Stimulated activated naive CD8-positive, alpha-beta T cell treated with anti-CD3 and anti-CD28 coated beads, Interleukin-15, Interleukin-2, amounts not matched to agents 100 U/mL and 50 U/mL, for 24 hours (primary cell): ENCODE measurements at places on chromosomes 1 and 21.

DNA sequence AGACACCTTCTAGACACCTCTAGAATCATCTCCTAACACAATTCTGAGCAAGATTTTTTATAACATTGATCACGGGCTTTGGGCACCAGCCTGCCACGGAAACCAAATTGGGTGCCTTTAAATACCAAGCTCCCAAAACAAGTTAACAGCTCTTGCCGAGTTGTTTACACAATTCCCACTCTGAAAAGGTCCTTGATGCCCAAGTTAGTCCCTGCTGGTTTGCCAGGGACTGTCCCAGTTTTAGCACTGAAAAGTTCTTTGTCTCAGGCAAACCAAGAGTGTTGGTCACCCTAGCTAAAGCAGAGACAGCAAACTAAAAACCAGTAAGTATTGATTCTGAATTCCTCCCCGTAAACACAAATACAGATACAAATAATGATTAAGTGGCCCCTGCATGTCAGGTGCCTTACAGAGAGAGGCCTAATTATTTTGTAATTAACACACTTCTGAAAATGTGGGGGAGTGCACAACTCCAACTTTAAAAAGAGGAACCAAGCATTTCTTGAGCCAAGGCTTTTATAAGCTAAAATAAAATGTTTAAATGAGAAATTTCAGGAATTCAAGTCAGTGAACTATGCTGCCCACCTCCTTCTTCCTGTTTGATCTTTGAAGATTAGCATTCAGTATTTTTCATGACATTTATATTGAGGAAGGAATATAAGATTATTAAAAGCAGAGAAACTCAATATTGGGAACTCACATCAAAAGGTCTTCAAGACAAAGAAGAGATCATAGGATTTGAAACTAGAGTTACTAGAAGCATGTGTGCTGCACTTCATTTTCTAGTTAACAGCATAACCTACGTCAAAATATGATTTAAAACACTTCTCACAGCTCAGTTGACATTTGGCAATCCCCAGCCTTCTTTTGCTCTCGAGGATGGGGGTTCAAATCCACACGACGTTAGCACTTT lies 9.0 kb upstream of the UBE2U start:
- no peak for DNase-seq

GRCh38 chr1:186653312-186653711 lies 26.9 kb downstream of the PTGS2 start:
- DNase-seq: no peak

GRCh38 chr1:207863893-207864535 lies 46.9 kb downstream of the CD34 start:
- peak; percentile 49 for DNase-seq

GRCh38 chr21:34034369-34035014 lies 38.9 kb upstream of the MRPS6 start:
- no peak for DNase-seq

DNA sequence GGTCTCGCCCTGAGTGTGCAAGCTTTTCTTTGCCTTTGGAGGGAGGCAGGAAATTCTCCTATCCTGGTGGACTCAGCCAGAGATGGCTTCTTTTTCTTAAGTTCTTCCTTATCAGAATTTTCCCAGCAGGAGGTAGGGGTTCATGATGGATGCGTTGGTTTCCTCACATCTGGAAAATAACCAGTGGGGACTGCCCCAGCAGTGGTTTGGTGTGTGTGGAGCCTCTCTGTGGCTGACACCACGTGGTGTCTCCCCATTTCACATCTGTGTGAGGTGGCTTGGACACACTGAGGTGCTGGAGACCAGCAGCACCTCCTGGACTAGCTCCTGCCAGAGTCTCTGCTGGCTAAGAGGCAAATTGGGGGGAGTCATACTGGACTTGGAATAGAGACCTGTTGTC lies 32.6 kb downstream of the B3GALT5 start:
- DNase-seq: no peak

DNA sequence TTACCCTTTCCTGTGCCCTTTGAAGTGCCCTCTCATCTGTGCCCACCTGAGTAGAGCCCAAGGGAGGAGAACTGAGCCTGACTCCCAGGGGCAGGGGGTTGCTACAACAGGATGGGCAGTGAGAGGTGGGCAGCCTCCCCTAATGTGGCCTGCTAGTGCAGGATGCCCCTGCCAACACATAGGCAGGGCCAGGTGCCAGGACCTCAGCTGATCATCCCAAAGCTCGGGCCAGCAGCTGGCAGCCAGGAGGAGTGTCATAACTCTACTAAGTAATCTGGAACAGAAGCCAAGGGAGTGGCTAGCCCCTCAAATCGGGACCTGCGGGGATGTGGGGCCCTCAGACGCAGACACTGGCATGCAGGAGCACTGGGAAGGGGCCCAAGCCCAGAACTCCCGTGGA lies 208.8 kb upstream of the RAB4A start:
- no peak for DNase-seq

DNA sequence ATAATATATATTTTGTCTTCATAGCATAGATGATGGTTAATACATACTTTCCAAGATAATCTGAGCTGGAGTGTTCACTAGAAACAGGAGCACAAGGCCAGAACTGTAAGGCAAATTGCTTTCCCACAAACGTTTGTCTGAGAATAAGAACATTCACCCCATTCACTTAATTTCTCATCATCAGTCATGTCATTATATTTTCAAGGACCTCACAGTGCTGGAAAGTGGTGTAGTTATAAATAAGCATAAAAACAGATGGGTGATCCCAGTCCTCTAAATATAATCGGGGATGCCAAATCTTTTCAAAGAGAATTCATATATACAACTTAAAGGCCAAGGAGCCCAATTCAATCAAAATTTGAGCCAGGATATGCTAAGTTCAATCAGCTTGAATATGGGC lies 8.4 kb downstream of the PRRX1 start:
- DNase-seq: no peak

GRCh38 chr1:54315099-54315498 lies 91.1 kb downstream of the SSBP3 start:
- no peak for DNase-seq

GRCh38 chr1:118988186-118989005 lies at the start of gene TBX15:
Gene TBX15, minus strand, starts transcription at chr1:118988343. Its CDS starts 548 bp downstream, at chr1:118987795.
- DNase-seq: no peak

DNA sequence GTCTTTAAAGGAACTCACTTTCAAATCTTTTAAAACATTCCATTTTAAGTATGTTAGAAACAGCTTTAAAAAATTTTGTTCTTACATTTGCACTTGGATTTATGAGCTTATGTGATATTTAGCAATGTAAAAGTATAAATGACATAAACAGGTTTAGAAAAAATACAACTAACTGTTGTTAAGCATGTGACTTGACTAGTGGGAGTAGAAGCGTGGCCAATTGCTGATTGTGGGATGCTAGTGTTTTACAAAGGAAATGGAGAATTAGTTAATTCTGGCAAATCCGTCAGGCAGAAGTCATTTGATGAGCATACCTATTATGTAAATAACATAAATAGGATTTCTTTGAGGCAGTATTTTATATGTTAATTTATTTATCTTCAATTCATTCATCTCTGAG lies 175.8 kb downstream of the ADGRL2 start:
- DNase-seq: no peak

DNA sequence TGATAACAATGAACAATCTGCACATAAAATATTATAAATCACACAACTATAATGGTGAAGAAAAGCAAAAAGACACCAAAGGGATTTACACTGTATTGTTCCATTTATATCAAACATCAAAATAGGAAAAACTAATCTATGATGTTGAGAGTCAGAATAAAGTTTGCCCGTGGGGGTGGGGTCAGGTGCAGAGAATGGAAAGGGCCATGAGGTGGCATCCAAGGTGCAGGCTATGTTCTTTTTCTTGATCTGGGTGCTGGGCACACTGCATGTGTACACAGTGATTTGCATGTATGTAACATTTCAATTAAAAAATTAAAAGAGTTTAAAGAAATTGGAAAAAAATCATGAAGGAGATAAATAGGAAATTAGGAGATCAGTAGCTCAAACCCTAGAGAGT lies 127.3 kb downstream of the DSCAM start:
- no peak for DNase-seq

DNA sequence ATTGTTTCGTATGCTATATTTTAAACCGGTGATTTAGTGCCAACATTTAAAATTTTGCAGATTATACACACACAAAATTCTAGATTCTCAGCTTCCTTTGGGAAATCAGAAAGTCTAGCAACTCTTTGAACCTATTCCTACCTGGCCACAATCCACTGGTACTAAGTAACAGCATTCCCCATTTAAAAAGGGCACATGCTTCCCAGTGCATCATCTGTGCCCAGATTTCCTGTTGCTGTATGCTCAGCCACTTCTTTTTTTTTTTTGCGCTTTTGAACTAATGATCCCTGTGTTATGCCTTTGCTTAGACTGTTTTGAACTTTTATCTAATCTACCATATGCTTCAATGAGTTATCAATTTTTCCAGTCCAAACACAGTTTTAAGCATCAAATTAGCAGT lies 548.4 kb downstream of the PLPP3 start:
- DNase-seq: no peak

GRCh38 chr1:79777481-79778219 lies 771.1 kb upstream of the ADGRL4 start:
- no peak for DNase-seq

GRCh38 chr1:229272164-229273158 lies 1.6 kb downstream of the RAB4A start:
- DNase-seq: no peak

DNA sequence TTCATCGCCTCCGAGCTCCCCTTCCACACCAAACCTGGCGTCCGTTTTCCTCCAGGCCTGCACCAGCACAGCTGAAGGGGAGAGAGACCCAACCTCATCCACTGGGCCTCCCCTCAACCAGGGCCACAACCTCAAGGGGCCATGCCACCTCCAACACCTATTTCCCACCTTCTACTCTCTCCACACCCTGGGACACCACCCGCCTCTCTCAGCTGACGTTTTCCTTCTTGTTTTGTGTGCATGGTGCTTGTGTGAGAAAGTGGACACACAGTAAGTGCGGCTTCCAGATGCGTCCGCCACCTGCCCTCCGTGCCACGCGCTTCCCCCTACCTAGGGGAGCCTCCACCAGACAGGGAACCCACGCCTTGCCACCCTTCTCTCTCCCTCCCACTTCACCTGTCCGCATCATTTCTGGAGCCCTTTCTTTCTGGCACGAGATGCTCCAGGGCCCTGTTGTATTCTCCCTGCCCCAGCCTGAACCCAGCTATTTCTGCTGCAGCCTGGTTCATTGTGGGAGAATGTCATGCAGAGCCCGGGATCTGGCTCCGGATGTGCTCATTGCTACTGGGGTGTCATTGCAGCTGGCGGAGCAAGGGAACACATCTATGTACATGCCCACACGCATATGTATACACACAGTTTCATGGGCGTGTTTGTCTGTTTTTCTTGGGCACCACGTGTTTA lies 1.3 kb upstream of the GNB1 start:
- no peak for DNase-seq

DNA sequence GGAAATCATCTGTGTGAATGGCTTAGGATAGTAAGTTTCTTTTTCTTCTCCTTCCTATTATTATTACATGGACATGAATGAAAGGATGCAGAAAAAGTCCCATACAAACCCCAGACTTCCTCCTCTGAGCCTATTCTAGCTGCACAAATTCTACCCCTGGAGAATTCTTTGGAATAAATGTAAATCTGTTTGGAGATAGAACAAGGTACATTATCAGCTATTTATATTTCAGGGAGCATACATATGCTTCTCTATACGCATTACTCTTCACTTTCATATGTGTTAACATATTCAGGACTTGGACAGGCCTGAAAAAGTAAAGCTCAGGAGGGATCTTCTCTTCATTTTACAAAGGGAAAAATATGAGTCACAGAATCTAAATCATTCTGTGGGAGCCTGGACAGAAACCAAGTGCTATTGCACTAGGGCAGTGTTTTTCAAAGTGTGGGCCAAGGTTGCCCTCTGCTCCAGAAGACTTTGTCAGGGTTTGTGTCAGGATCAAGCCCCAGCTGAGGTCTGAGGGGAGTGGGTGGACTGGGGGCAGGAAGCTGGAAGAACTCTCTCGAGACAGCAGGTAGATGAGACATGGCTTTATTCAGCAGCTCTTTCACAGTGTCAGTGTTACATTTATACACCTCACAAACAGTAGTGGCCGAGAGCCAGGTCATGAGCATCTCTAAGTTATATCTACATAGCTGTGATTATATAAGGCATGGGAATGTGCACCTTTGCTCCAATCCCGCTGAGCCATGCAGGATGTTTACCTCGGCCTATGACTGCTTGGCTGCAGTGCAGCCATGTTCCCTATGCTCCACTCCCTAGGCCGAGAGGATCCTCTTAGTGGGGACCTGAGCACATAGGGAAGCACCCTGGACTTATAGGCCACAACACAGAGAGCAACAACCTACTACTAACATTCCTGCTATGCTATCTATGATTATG lies 114.3 kb downstream of the GDAP2 start:
- no peak for DNase-seq

DNA sequence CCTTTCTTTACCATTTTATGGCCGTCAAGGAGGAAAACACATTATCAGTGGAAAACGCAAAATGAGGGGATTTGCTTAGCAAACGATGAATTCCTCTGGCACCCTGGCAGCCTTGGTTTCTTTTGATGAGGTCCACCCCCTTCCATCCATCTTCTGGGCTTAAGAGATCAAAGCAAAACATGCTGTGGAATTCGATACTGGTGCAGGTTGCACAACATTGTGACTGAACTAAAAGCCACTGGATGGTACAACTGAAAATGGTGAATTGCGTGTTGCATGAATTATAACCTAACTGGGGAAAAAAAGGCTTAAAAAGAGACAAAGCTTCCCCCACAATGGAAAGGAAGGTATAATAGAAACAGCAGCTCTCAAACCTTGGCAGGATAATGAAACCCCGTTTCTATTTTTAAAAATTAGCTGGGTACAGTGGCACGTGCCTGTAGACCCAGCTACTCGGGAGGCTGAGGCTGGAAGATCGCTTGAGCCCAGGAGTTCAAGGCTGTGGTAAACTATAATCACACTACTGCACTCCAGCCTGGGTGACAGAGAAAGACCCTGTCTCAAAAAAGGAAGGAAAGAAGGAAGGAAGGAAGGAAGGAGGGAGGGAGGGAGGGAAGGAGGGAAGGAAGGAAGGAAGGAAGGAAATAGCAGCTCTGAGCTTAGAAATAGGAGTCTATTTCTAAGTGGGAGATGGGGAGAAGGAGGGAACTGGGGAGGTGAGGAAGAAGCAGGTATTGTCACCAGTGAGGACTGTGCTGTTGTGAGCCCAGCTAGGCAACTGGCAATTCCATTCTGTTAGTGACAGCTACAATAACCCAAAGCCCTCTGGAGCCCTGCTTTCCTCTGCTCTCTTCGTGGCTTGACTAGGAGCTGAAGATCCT lies 29.0 kb upstream of the LGALS8 start:
- no peak for DNase-seq

- no peak for DNase-seq
Observed at GRCh38 chr1:71850936-71851335, 431.4 kb downstream of the NEGR1 start.

DNA sequence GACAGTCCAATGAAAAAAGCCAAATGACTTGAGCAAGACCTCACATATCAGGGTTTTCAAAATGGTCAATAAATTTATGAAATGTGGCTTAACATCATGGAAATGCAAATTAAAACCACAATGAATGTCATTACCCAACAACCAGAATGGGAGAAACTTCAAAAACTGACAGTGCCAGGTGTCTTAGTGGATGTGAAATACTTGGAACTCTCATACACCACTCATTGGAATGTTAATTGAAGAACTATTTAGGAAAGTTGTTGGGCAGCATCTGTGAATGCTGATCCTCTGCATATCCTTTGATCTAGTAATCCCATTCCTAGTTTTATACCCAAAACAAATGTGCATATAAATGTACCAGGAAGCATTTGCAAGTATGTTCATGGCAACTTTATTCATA lies 19.2 kb upstream of the BACH1 start:
- DNase-seq: no peak

GRCh38 chr1:44407430-44408211 lies 2.6 kb downstream of the RNF220 start:
- peak; percentile 23 for DNase-seq
